ENCODE measurements at places on chromosomes 7 and 10.
A peak's percentile ranks its signal among the peaks of the same experiment; 100 is the strongest.

GRCh38 chr7:152615031-152615741, 60.8 kb downstream of the XRCC2 start:
- DNase-seq = peak; percentile 22

DNA sequence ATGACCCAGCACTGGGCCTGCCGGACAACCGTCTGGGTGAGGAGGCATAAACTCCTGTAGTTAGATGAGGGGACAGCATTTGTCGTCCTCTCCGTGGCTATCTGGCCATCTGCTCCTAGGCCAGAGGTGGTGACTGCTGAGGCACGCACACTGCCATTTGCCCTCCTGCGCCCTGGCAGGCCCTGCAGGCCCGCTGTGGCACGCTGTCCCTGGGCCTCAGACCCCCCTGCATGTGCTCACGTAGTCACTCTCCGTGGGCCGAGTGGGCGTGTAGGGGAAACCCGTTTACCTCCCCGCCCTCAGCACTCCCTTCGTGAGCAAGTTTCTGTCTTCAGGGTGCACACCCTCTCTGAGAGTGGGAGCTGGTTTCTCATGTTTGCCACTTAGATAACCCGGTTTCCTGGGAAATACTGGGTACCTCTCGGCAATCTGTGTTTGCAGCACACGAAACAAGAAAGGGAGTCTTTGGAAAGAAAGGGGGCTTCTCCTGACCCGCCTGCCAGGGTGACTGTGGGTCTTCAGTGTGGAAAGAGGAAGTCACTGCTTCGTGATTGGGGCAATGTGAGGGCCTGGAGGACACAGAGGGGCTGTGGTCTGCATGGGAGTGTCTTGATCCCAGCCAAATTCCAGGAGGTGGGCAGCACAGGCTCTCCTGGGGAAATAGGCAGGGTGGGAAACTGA, 10.8 kb downstream of the ADAMTS14 start:
- DNase-seq = no peak

DNA sequence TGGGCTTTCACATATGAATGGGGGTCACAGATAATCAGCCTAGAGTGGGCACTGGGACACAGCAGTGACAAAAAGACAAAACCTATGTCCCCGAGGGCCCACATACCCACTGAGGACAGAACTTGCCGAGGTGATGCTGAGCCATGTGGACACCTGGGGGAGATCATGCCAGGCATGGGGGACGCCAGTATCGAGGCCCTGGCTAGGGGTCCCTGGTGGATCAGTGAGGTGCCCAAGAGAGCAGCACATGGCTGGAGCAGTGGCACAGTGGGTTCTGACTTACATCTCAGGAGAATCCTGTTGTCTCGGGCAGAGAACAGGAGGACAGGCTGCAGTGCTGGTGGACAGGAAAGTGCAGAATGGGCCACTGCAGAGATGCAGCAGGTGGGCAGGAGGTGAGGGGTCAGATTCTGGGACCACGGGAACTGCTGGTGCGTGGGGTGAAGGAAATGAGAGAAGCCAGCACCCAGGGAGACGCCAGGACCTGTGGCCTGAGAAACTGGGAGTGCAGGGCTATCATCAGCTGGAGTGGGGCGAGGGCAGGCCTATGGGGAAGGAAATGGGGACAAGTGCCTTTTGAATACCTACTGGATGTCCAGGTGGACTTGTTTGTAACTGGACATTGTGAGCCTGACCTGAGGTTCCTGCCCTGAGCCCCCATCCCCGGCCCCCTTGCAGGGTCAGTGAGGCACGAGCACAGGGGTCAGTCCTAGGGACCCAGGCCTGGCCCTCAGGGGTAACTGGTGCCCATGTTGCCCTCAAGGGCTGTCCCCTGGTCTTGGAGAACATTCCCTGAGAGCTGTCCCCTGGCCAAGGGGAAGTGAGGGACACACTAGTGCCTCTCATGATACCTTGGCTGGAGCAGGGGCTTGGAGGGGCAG, 91.2 kb upstream of the RET start:
- no peak for DNase-seq

DNA sequence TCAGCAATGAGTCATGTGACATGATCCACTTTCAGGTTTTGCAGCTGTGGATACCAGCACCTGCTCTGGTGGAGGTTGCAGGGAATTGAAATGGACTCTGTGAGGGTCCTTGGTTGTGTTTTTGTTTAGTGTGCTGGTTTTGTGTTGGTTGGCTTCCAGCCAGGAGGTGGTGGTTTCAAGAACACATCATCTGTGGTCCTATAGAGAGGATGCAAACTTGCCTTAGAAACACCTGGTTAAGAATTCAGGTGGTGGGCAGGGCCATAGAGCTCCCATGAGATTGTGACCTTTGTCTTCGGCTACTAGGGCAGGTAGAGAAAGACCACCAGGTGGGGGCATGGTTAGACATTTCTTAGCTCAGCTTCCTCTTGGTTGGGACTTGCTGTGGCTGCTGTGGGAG, 59.2 kb upstream of the CYP2C9 start:
- no peak for DNase-seq

DNA sequence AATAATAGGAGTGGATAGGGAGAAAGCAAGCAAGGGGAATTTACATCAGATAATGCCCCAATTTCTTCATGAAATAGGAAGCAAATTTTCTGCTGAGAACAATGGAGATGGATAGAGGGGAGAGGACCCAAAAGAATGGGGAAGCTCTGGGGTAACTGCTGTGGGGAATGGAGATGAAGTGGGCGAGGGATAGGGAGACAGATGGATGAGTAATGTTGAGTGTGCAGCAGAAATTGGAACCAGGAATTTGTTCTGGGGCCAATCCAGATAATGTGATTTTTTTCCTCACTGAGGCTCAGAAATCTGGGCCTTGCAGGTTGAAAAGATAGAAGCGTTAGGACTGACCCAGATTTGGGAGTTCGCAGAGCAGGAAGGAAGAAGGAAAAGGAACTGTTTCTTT, 24.5 kb upstream of the MRC1 start:
- peak; percentile 79 for DNase-seq

- DNase-seq = peak; percentile 48
Observed at GRCh38 chr7:55365205-55365674, at the start of gene LANCL2. TSS of gene LANCL2 (plus strand) at chr7:55365337. CDS start at chr7:55366026, 689 bp downstream.

DNA sequence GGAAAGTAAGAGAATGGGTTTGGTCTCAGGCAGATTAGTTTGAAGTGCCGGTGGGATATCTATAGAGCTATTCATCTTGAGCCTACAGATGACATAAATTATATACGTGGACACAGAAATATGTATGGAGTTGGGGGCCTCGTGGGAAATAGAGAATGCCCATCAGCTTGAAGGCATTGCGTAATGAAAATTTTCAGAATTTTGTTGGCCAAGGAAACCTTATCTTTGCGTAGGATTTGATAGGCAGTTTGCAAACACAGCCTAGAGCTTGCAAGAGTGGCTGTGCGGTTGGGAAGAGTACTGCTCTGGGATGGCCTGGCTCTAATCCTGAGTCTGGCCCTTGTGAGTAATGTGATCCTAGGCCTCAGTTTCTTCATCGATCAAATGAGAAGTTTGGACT, 32.3 kb downstream of the MCM10 start:
- DNase-seq = no peak

DNA sequence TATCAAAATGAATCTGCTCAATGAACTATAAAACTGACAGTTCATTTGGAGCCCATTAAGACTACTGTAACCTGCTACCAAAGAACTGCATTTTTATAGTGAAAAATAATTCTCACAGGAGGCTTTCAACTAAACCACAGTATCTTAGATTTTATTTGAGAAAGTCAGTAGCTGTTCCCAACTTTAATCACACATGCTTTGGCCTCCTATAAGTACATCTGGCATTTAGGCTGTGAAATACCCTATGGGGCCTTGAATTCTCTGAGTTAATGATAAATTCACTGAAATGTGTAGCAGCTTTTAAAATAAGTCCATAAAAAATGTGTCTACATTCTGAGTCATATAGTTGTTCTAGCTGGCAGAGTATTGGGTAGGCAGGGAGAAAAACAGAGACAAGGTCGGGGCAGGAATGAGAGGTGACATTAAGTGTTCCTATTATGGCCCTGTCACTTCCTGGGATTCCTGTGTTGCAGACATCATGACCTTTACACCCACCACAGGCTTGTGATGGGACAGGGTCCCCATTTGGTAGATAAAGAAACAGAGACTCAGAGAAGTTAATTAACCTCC, 588.8 kb downstream of the REEP3 start:
- DNase-seq = no peak

DNA sequence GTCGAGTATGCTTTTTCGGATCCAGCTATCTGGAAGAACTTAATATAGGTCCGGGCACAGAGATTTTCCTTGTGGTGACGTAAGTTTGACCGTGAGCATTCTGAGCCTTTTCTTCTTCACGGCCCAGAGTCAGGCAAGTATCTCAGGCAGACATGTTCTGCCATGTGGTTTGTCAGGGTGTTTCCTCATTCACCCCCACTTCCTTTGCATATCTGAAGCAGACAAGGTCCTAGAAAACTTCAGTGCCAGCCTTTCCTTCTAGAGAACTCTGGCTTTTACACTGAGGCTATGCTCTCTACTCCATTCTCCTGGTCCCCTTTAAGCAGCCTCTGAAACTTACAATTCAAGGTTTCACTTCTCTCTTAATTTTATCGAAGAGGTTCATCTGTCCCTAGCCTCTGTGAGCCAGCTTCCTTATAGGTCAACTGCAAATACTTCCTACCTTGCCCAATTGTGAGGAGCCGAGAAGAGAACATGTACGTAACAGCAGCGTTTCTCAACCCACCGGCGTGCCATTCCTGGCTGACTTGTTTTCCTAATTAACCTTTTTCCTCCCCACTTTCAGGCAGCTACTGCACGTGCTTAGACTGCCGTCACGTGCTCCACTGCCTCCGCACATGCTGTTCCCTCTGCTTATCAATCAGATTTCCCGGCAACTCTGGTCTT, 47.3 kb downstream of the CDCA7L start:
- DNase-seq = no peak

DNA sequence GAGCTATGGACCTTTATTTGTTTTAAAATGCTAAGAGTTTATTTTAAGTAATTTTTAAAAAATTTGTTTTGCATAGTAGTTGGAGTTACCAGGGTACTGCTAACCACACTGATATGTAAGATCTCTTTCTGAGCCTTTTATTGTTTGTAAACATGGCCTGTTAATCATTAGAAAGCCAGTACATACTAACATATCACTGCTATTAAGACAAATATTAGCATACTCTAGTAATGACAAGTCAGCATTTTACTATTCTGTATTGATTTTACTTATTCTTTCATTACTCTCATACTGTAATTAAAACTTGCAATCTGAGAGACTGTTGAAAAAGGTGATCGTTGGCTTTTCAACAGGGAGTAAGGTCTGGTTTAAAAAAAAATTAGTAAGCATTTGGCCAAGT, 66.7 kb downstream of the PTEN start:
- no peak for DNase-seq

DNA sequence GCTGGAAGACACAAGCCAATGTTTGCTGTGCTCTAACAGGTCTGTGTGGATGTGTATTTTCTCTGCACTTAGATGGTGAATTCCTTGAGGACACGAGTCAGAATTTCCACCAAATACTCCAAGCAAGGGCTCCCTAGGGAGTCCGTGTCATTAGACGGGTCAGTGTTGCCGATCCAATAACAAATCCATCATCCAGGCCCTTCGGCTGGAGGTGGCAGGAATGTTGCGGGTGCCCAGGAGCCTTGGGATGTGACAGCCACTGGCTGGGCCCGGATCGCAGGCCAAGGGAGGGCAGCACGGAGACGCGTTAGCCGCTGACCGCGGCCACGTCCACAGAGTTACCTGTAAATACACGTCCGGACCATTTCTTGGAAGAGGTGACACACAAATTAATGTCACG, 186.8 kb downstream of the WDR37 start:
- no peak for DNase-seq

DNA sequence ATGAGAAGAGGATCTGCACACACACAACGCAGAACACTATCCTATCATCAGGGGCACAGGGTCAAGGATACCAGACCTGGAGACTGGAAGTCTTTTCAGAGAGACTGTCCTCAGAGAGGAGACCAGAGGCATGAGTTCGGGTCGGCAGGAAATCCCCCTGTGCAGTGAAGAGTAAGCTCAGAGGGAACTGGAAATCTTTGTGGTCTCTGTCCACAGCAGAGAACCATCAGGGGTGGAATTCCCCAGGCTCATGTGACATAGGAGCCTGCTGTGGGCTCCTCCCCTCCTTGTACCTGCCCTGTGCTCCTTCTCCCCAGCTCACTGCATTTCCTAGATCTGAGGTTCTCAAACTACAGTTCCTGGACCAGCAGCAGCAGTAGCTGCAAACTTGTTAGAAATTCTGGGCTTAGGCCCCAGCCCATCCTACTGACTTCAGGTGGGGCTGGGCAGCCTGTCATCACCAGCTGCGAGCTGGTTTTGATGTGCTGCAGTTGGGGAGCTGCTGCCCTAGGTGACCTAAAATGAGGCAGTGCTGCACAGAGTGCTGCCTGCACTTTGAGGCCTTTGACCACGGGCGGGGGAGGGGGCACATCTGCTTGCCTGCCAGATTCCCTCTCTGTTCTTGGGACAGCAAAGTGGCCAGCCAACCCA, 2.4 kb downstream of the ZMIZ2 start:
- no peak for DNase-seq

GRCh38 chr10:18400201-18400905, 251.0 kb downstream of the NSUN6 start:
- no peak for DNase-seq

GRCh38 chr10:70441161-70441894, at the start of gene NODAL:
TSS of gene NODAL (minus strand) at chr10:70441681. CDS start at chr10:70441667, 14 bp downstream.
- no peak for DNase-seq

- DNase-seq = no peak
Observed at GRCh38 chr10:33125522-33126517, 167.8 kb upstream of the ITGB1 start.

DNA sequence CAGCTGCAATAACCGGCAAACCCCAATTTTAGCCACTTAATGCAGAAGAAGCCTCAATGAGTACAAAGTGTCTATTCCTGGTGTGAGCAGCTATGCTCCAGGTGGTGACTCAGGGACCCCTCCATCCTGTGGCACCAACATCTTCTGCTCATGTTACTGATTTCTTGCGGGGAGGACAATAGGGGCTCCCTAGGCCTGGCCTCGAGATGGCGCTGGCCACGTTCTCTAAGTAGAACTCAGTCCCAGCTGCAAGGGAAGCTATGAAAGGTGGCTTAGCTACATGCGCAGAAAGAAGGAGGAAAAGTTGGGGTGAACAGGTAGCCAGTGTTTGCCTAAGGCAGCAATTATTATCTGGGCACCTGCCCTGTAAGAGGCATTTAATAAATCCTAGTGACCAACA, 6.6 kb downstream of the GJD4 start:
- DNase-seq = no peak

DNA sequence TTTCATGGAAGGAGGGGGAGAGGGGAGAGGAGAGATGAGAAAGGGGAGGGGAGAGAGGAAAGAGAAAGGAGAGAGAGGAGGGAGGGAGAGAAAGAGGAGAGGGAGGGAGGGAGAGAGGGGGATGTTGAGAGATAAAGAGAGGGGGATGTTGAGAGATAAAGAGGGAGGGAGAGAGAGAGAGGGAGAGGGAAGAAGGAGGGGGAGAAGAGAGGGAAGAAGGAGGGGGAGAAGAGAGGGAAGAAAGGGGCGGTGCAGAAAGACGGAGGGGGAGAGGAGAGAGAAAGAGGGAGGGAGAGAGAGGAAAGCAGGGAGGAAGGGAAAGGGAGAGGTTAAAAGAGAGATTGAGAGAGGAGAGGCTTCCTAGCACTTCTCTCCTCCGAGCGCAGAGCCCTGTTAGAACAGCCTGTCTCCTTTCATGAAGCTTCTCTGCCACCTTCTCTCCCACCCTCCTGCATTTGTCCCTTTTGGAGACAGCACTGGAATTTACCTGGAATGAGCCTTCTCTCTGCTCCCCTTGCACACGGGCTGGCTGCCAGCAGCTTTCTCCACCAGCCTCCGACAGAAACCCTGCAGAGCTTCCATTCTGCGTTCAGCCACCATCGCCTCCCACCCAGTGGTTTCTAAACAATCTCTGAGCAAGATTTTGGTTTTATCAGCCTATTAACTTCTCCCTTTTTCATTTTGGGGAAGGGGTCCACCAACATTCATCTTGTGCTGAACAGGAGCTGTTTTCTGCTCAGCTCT, 74.0 kb upstream of the CARD11 start:
- DNase-seq = no peak
